ENCODE measurements at places on chromosomes 7 and 10. TPM values are rescaled to one million over a fixed set of nuclear protein-coding genes. Genes with fewer than 3 reads are reported as not detected.

DNA sequence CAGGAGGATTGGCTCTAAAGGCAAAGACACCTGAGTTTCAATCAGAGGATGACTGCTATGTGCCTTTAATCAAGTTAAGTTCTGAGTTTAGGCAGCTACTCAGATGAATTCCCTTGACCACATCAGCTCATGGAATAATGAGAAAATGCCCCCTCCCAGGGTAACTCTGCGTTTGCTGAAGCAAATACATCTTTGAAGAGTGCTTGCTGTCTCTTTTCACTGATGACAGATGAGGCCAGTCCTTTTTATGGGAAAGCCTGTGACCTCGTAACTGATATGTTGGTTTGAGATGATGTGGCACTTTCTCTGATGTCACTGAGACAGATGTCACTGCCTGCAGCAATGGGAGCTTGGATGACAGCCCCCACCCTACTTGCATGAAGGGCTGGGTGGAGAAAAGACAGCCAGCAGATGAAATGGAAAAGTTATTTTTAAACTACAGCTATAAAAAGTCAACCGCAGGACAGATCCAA lies 43.7 kb upstream of the DGKI start:
- DNase-seq, result peak; percentile 53

- no peak for DNase-seq
Measured at GRCh38 chr7:110308791-110309190, 782.1 kb upstream of the LRRN3 start.

- no peak for DNase-seq
Measured at GRCh38 chr10:80144696-80145131, 12.2 kb downstream of the PLAC9 start.

GRCh38 chr10:8439040-8439439 lies 384.6 kb downstream of the GATA3 start:
- DNase-seq, result no peak

- no peak for DNase-seq
Measured at GRCh38 chr7:82617156-82617555, 173.6 kb upstream of the CACNA2D1 start.

- no peak for DNase-seq
Measured at GRCh38 chr7:148394582-148394981, 196.0 kb upstream of the C7orf33 start.

- DNase-seq, result no peak
Measured at GRCh38 chr10:26454891-26455290, 16.8 kb downstream of the APBB1IP start.

DNA sequence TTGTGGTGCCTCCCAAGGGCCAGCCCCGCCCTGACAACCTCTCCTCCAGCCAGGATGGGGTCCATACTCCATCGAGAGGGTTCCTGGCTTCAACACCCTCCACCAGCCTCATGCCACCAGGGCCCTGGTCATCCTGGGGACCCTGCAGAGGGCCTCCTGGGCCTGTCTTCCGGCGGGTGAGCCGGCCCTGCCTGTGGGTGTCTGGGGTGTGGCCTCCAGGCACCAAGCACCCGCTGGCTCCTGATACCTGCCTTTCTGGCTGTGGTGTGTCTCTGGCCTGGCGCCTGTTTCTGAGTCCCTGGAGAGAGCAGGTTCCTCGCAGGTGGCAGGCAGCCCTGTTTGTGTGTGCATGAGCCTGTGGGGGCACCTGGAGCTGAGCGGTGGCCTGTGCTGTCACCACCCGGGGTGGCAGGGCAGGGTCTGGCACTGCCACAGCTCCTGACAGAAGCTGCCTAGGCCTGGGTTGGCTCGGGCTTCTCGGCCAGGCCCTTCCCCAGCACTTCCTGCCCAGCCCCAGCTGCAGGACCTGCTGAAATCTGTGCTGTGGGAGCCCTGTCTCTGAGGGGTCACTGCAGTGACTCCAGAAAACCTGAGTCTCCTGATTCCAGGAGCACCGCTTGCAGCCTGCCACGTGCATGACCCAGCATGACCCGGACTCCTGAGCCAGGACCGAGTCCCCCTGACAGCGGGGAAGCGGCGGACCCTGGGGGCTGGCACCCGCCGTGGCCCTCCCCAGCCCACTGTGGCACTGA lies 18.4 kb downstream of the ADAM8 start:
- DNase-seq, result no peak

GRCh38 chr10:111392910-111393309 lies 316.1 kb downstream of the ADRA2A start:
- DNase-seq, result no peak

DNA sequence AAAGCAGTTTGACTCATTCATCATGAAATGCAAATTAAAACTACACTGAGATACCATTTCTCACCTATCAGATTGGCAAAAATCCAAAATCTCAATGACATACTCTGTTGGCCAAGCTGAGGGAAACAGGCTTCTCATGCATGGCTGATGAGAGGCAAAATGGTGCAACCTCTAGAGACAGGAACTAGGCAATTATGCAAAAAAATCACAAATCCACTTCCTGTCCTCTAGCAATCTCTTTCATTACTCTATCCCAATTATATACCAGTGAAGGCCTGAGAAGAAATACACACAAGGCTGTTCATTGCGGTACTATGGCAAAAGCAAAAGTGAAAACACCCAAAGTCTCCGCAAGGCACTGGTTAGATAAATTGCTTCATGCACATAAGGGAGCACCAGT lies 25.9 kb upstream of the PTPRN2 start:
- no peak for DNase-seq

- DNase-seq, result no peak
Measured at GRCh38 chr7:108057951-108058481, 55.1 kb upstream of the LAMB1 start.

GRCh38 chr7:87934699-87935383 lies 790 bp downstream of the ADAM22 start:
- DNase-seq, result no peak

DNA sequence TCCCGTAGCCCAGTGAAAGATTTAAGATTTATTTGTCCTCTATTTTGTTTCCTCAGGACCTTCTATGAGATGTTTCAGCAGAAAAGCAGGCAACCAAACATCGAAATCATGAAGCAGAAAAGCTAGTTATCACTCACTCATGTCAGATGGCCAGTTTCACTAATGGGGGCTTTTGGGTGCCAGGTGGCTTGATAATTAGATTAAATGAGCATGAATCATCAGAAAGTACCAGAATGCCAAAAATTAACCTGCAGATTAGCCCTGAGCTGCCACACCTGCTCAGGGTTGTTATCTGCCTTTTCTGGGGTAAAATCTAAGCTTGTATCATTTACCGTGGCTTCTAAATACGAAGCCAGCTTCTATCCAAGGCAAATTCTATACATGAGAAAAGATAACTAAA lies 1017.5 kb downstream of the XPNPEP1 start:
- DNase-seq, result no peak

Gene DPYSL4
- total RNA-seq, result 1.4 TPM

Gene EGR2
- total RNA-seq, result 1.2 TPM

Gene CPN1
- not detected for total RNA-seq

Gene ANKMY2
- total RNA-seq, result 7.7 TPM

Gene TRRAP
- total RNA-seq, result 13.3 TPM

Gene GARIN1A
- 0.91 TPM for total RNA-seq

Gene CYP2W1
- not detected for total RNA-seq
